ENCODE measurements at places on chromosomes 7 and 10.
A peak's percentile ranks its signal among the peaks of the same experiment; 100 is the strongest.

- no peak for DNase-seq
These were observed 29.8 kb downstream of the ZMIZ1 start for GRCh38 chr10:79098596-79099015.

DNA sequence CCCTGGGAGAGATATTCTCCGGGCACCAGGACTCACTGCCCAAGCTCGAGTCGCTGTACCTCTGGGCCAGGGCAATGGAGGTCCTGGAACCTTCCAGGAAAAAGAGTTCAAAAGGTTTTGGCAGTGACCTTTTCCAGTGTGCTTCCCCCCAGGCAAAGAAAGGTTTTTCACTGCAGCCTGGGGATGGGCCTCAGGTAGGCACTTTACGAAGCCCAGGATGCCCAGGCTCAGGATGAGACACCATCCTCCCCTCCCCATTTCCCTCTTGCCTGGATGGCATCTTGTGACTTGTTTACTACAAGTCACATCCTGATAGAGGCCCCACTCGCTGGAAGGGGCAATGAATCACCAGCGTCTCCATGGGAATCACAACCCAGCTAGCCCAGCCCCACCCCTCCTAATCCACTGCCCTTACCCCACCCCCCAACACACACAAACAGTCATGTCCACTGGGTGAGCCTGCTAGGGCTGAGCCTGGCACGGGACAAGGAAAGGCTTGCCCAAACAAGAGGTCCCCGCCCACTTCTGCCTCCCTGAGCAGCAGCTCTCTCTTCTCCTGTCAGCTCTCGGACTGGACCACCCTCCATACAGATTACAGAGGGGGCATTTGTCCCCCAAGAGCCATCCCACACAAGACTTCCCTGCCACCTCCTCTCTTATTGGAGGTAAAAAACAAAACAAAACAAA, 93.8 kb upstream of the SMNDC1 start:
- DNase-seq: peak; percentile 94

DNA sequence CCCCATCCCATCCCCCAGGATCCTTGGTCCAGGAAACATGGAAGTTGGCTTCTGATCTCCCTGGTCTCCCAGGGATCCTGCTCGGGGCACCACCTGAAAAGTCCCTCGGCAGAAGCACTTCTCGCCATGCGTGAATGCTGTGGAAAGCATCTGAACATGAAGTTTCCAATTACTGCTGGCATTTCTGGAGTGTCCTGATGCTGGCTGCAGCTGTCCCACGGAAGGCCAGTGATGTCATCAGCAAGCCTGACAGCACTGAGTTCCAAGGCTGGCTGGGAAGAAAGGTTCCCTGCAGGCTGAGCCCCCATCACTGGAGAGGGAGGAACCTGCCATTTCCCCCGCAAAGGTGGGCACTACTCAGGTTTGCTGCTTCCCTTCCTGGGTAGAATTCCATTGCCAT, 71.4 kb downstream of the KCNMA1 start:
- DNase-seq: no peak

DNA sequence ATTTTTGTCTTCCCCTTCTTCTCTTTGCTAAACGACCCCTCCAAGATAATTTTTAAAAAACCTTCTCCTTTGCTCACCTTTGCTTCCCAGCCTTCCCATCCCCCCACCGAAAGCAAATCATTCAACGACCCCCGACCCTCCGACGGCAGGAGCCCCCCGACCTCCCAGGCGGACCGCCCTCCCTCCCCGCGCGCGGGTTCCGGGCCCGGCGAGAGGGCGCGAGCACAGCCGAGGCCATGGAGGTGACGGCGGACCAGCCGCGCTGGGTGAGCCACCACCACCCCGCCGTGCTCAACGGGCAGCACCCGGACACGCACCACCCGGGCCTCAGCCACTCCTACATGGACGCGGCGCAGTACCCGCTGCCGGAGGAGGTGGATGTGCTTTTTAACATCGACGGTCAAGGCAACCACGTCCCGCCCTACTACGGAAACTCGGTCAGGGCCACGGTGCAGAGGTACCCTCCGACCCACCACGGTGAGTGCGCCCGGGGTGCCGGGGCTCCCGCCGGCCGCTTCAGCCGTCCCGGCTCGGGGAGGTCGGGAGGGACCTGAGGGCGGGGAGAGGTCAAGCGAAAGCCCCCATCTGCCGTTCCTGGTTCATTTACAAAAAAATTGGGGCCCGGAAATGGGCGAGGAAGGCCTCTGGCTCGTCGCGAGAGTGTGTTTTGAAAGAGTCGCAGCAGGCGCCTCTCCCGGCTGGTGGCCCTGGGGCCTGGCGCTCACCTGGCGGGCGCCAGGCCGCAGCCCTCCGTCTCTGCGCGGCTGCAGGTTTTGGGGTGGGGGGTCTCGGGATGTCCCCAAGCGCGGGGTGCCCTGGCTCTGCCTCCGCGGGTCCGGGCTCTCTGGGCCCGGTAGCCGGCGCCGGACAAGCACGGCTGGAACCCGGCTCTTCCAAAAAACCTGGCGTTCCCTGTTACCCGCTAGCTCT, 1.2 kb downstream of the GATA3 start:
- DNase-seq: no peak

GRCh38 chr7:2405601-2406345, 2.4 kb downstream of the CHST12 start:
- no peak for DNase-seq

DNA sequence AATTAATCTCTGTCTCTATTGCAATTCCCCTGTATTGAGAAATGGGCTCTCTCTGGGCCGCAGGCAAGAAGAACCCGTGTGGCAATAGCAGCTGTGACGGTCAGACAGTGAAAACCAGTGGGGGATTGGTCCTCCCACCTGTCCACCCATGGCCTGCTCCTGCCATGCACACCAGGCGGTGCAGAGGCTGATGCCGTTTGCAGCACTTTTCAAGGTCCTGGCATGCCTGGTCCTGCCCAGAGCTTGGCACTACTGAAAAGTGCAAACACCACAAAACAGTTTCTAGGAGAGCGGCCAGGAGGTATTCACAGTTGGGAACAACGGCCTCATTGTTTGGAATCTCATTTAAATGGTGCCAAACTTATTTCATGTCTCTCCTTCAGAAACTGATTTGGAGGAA, 41.5 kb downstream of the PSPH start:
- DNase-seq: no peak

- no peak for DNase-seq
These were observed 9.6 kb downstream of the MYO1G start for GRCh38 chr7:44969049-44969700.

DNA sequence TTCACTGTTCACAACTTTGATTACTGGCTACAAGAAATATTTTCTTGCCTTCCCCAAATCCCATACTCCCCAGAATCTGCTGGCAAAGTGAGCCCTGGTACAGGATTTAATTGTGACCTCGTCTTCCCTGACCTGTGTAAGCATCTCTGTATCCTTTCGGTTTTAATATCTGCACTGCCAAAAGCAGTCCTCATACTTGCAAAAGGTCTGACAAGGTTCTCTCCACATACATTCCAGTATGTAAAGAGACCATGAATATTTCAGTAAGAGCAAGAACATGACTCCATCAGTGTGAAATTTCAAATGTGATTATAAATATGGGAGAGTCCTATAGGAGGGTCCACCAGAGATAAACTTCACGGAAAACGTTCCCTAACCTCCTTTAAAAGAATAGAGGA, 134.0 kb upstream of the TCF7L2 start:
- no peak for DNase-seq

Measured in PC-9 (cell line).